Osteocyte (in vitro differentiated cells): ENCODE measurements at places on chromosomes 5 and 9. TPM values are rescaled to one million over a fixed set of nuclear protein-coding genes. Genes with fewer than 3 reads are reported as not detected.

PDE8B gene
- total RNA-seq = 2.0 and 2.5 TPM in 2 replicates

DNA sequence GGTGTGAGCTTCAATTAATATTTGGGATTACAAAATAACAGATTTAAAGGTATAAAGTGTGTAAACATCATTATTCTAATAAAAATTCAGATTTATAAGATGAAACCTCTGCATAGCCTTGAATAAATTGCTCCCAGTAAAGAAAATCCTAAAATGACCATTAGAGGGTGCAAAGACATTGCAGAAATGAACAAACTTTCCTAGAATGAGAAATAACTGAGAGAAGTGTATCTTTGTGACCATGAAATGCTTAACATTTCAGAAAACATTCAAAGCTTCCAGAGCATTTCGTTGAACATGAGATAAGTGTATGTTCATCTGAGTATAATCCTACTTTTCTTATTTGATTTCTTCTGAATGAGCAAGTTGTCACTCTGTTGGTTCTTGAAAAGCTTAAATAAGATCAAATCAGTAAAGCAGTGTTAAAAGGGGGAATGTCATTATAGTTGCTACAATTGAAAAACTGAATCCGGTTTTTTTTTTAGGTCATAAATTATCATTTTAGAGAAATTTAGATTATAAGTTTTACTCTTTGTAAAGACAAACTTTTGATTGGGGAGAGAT, 24.7 kb upstream of the NUDT12 start:
- no peak for DNase-seq

DNA sequence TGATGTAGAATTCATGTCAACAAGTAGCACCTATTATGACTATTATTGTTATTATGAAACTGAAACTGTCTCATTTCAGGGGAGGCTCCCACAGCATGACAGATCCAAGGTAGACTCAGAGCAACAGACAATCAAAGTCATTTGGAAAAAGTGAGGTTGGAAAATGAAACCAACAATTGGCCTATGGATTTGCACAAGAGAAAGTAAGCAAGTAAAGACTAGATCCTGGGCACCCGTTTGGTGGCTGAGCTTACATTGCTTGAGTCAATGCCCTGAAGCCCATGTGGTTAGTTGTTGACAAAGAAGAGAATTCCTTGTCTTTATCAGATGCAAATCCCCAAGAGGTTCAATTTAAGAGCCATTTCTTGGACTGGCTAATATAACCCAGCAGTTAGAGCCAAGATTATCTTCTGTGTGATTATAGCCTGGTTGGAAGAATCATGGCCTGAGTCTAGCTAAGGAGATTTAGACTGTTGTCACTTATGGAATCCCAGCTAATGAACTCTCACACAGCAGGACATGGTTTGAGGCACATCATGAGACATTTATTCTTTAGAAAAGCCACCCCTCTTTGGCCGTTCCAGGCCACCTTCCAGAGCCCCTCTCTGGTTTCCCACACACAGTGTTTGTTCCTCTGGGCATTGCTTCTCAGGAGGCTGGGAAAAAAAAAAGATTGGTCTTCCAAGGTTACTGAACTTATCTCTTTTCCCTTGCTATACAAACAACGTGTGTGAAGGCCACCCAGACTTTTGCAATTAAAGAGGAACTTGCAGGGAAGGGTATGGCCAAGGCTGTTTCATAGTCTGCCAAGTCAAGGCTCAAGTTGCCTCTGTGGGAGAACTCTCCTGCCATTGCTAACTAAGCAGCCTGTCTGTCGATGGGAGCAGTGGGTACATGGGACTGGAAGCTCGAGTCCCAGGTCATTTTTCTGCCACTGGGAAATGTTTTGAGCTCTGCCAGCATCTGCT, 399.5 kb downstream of the ENC1 start:
- DNase-seq = no peak

DNA sequence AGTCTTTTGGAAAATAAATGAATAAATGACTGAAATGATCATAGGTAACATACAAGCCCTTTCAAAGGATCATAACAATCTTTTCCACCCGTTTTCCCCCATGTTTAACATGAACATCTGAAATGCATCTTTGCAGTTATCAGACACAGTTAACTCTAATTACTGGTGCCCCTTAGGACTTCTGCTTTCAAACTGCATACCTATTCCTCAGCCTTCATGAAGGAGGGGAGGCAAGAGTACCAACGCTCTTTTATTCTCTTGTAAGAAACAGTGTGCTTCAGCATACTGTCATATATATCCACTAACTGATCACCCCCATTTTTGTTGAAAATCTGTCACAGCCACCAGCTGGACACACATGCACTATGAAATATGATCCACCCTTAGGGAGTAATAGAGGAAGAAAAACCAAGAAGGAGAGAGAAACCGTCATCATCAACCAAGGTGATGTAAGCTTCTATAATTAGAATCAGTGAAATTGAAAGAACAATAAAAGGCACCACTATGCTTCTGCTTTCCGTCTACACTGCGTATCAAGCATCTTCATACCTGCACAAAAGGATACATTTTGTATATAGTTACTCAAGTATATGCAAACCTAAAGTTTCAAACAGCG, 98.7 kb downstream of the RAPGEF6 start:
- DNase-seq = no peak
